ENCODE measurements at places on chromosomes 2 and 18.
A peak's percentile ranks its signal among the peaks of the same experiment; 100 is the strongest.

- DNase-seq: peak; percentile 91
Observed at GRCh38 chr2:156319811-156320485, 12.6 kb downstream of the NR4A2 start.

DNA sequence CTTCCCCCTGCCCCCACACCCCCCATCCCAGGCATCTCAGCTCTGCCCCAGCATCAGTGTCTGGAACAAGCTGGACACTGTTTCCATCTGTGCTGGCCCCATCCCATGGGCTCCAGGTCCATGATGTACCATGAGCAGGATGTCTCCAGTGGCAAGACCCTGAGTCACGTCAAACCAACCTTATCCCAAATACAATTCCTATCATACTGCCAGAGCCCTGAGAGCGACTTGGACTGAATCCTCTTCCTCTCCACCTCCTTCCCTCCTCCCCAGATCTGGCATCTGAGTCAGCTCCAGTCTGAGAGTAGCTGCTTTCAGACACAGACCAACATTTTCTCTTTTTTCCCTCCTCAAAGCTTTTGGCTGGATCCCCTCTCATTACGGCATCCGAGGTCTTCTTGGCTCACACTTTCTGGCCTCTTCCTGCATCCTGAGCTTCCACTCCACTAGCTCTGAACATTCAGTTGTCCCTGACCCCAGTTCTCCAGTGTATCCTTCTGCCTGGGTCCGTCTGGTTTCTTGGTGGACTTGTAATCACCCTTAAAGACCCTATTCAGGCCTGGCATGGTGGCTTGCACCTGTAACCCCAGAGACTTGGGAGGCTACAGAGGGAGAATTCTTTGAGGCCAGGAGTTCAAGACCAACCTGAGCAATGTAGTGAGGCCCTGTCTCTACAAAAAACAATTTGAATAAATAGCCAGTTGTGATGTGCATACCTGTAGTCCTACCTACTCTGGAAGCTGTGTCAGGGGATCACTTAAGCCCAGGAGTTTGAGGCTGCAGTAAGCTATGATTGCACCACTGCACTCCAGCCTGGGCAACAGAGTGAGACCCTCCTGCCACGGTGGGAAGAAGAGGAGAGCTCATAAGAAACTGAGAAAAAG, 68.3 kb downstream of the ACKR3 start:
- DNase-seq: no peak

DNA sequence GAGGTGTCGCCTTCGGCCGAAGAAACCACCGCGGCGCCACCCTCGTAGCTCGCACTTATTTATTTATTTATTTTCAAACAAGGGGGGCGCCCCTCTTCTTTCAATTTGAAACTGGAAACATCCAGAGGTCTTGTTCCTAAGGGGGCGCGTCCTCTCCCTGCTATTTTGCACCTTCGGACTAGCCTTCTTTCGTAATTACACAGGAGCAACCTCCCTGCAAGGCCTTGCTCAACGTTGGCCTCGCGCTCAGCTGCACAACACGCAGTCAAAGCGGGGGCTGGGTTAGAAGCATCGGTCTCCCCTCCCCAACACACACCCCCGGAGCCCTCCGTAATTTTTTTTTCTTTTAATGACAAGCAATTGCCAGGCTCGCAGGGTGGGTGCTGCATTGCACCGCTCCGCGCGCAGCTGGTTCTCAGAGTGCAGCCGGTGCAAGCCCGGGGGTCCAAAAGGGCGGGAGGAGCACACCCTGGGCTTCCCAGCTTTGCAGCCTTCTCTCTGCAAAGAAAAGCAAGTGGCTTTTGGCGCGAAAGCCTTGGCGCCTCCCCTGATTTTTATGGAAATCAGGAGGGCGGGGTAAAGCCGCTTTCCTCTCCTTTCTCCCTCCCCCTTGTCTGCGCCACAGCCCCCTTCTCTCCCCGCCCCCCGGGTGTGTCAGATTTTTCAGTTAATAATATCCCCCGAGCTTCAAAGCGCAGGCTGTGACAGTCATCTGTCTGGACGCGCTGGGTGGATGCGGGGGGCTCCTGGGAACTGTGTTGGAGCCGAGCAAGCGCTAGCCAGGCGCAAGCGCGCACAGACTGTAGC, at the start of gene MYCN:
Gene MYCN, plus strand, starts transcription at position 697 of the 807 bp plus-strand sequence. CDS start 1,515 bp downstream, outside the sequence.
- peak; percentile 97 for DNase-seq

GRCh38 chr2:5042666-5043440, 649.3 kb upstream of the SOX11 start:
- no peak for DNase-seq

DNA sequence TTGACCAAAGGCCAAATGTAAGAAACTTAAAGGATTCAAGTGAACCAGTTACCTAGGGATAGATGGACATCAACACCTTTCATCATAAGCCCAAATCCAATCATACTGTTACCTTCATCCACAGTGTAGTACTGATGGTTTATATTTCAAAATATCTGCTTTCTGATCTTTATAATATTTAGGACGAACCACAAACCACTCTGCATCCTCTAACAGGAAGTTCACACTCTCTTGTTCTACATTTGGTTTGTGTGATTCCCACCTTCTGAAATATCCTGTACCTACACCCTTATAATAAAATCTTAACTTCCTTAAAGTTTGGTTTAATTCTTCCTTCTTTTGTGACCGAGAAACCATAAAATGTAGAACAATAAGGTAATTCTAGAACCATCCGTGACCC, 535.7 kb upstream of the CHAC2 start:
- DNase-seq: no peak

DNA sequence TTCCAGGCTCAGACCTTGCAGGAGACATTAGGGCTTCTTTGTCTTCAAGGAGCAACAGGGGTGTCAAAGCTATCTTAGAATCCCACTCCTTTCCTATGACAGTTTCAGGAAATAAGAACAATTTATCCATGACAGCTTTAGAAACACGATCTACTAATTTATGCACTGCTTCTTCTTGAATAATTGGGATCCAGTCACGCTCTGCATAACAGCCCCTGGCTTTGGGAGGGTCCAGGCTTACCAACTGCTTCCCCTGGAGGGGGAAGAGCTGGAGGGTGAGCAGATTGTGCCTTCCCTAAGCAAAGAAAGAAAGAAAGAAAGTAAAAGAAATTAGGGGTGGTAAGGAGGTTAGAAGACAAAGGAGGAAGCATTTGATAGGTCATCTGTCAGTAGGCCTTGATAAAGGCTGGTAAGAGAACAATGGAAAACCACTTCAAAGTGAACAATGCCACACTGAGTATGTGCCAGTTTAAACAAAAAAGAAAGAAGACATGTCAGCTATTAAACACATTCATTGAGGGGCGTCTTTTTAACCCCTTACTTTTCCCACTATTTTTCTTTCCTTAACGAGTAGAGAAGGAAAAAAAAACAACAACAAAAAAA, 327.6 kb downstream of the DCC start:
- DNase-seq: no peak

- DNase-seq: no peak
Observed at GRCh38 chr18:37428288-37428974, 137.2 kb downstream of the CELF4 start.

- DNase-seq: no peak
Observed at GRCh38 chr2:78263571-78263970, 741.4 kb upstream of the LRRTM4 start.

DNA sequence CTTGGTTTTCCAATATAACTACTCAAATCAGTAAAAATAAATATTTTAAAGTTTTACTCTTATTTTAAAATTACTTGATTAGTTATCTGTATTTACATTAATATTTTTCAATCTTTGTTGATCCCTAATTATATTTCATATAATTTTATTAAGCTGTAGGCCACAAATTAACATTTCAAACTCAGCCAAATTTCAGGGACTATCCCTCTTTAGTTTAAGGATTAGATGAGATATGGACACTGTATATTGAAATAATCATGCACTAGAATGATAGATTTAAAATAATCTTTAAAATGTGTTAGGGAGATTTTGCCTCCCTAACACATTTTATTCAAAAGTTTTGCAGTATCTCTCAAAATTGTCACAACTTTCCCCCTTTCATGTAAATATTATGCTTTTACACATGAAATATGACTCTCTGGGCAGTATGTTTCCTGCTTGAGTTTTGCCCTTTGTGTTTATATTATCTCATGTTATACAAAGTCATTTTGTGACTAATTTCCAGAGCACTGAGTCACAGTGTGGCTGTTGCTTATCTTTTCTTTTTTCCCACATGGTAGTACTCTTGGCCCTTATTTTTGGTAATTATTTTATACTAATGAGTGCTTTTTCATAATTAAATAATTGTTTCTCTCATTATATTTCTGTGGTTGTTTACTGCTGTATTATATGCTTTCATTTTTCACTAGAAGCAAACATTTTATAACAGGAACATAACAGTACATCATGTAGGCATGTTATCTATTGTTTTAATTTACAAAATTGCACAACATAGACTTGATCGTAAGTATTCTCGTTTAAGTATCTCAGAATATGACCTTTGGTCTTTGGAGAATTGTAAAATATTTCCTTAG, 1.2 kb downstream of the TFPI start:
- DNase-seq: no peak

GRCh38 chr18:10234912-10235660, 219.3 kb upstream of the APCDD1 start:
- no peak for DNase-seq

- no peak for DNase-seq
Observed at GRCh38 chr2:129901754-129902415, 77.6 kb upstream of the RAB6C start.

GRCh38 chr2:158894078-158894477, 74.4 kb upstream of the TANC1 start:
- DNase-seq: no peak

DNA sequence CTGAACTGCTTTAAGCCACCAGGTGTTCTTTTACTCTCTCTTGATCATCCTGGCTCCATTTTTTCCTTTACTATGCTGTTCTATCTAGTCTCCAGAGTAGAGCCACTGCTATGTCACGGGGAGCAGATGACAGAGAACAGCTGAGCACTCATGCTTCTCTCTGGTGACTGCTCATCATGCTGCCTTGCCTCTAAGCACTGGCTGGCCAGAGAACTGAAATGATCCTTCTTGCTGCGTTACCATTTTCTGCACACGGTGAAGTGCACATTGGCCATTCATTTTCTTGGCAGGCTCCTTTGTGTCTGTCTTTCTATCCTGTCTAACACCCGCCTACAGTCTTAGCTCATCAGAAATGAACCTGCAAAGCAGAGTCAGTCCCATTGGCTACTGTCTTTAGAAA, 86.0 kb downstream of the KCTD1 start:
- no peak for DNase-seq

GRCh38 chr2:16069663-16069932, 129.2 kb downstream of the MYCN start:
- no peak for DNase-seq

GRCh38 chr18:44996261-44996660, 315.6 kb downstream of the SETBP1 start:
- no peak for DNase-seq

DNA sequence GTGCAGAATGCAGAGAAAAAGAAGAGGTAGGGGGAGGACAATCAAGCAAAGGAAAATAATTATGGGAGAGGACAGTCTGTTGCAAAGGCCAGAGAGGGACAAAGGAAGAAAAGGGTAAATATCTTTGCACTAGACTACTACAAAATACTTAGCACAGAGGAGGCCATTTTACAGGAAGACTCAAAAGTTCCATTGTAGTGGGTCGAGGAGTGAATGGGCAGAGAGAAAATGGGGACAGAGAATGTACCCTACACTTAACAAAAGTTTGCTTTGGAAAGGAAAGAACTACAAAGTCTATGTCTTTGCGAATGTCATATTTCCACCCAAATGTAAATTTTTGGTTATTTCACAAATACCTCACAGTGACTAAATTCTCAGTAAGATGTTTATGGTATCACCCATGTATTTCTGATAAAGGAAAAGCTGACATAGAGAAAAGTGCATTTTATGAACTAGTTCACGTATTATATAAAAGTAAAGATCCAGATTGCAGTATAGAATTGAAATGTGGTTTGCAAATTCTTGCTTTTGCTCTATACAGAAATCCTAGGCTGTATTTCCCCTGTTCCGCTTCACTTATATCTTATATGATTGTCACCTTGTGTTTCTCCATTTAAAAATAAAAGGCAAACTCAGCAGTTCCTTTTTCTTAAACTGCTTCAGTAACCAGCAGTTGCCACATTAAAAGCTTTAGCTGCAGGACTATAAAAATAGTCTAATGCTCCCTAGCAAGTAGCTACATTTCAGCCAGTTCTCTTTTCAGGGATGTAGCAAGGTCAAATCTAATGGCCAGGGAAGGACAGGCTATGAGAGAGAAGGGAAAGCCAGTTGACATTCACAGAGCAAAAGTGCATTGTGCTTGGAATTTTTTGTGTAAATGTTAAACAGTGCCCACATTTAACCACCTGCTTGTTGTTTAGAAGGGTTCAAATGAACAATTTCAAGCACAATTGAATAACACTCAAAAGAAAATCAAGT, 79.7 kb upstream of the CYTIP start:
- DNase-seq: no peak

- DNase-seq: no peak
Observed at GRCh38 chr2:20476481-20476880, 29.6 kb downstream of the RHOB start.

DNA sequence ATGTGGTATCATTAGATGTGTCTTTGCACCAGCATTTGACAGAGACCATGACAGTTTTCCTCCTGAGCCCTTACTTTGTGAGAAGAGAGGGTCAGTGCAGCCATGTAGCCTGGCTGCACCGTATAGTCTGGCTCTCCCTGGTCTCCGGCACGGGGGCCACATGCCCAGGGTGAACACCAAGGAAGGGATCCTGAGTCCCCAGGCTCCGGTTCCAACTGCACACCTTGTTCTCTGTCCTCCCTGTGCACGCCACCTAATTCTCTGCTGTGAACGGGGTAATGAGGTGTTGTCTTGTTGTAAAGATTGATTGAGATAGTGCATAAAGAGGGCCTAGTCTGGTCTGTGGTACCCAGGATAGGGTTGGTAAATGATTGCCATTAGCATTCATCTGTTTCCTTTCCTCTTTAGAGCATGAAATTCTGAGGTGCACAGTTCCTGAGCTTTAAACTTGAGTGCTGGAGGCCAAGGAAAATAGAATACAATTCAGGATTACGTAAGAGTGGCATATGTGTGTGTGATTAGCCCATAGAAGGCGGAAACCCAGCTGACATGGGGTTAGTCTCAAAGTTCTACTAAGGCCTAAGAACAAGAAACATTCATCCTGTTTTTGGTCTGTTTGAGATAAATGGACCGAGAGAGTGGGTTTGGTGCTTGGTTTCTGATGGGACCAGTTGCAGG, 55.5 kb downstream of the NCK2 start:
- DNase-seq: no peak

DNA sequence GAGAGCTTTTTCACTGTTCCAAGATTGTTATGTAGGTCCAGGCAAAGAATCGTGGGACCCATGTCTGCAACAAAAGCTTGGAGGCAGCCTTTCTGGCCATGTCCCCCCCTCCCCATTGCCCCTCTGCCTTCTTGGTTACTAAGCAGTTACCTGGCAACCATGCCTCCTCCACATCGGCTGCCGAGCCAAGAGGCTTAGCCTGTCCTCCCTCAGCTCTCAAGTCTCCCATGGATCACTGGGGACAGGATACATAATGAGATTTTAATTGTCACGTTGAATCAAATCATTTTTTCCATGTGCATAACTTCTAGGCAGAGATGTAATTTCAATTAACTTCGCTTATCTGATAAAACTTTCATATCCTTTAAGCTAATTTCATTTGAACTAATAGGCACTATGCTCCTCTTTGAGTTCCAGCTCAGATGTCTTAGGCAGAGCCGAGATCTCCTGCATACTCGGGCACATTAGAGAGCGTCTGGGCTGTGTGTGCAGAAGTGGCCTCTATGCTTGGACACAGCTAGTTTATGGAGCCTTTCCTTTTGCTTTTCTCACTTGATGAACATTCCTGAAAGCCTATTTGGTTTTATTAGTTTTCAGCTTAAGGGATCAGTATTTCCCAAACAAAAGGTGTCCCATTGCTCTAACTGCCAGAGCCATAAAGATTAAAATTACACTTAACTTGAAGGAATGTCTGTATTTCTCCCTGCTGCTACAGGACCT, 80.7 kb downstream of the LYPD1 start:
- DNase-seq: peak; percentile 5

All from GM23338 (cell line).